ENCODE measurements at places on chromosomes 6 and 20.
A peak's percentile ranks its signal among the peaks of the same experiment; 100 is the strongest.

DNA sequence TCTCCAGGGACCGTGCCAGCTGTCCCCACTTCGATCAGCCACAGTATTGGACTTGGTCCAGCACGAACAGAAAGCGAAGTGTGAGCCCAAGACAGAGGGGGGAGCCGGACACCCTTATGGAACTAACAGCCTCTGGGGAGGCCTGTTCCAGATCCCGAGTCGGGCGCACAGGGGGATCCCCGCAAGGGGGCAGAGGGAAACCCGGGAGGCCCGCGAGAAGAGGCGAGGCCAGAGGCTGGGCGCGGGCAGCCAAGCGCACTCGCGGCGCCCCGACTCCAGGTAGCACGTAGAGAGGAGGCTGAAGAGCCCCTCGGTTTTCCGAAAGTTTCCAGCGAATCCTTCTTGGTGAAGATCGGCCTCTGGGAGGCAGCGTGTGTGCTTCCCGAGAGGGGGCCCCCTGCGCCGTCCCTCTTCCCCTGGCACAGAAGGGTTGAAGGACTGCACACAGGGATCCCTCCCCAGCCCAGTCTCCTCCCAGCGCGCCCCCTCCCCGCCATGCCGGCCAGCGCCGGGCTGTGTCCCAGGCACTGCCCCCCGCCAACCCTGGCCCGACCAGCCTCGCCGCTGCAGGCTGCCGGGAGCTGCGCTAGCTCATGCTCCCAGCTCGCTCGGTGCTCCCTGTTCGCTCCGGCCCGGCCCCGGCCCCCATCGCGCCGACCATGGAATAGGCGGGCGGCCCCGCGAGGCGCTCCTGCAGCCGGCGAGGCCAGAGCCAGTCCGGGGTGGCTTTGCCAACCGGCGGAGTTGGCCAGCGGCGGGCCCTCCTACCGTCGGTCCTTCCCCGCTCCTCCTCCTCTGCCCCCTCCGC is 577 bp upstream of the SLC24A3 start:
- no peak for DNase-seq

DNA sequence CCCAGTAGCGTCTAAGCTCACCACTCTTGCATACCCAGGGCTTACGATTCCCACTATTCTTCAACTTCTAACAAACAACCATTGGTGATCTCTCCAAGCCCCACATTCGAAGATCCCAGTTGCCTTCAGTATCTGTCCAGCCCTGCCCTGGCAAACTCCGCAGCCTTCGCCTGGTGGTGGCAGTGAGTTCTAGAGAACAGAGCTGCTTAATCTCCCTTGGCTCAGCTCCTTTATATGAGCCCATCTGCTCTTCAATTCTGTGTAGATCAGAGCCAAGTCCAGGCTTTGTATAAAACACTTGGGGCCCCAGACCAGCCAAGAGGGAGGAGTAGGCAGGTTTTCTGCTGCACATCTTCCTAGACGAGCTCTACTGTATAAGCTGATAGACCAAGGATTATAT is 193.3 kb downstream of the PHACTR1 start:
- no peak for DNase-seq

DNA sequence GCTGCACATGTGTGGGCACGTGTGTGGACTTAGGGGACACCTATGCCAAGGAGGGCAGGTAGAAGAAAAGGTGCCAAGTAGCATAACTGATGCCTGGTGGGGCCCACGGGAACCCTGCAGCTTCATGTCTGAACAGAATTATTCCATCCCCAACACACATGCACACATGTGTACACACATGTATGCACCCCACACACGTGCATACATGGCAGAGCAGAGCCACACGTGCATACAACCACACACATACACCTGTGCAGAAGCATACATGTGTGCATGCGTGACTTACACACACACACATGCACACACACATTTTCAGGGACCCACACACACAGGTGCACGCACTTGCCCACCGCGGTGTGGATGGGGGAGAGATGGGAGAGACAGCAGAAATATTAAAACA is 51.7 kb upstream of the CHRNA4 start:
- no peak for DNase-seq

DNA sequence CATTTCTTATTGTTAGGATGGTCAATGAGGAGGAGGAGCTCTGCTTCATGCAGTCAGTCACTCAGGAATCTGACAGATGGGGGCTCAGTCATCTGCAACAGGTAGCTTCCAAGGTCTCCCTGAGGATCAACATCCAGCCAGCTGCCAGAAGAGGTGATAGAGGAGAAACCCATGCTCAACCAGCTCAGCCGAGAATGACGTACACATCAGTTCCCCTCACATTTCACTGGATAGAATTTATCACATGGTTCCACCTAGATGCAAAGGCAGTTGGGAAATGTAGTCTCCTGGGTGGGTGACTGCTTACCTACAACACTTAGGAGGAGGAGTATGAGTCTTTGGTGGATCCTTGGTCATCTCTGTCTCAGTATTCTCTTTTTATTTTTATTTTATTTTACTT is 144.5 kb downstream of the CEBPB start:
- no peak for DNase-seq

DNA sequence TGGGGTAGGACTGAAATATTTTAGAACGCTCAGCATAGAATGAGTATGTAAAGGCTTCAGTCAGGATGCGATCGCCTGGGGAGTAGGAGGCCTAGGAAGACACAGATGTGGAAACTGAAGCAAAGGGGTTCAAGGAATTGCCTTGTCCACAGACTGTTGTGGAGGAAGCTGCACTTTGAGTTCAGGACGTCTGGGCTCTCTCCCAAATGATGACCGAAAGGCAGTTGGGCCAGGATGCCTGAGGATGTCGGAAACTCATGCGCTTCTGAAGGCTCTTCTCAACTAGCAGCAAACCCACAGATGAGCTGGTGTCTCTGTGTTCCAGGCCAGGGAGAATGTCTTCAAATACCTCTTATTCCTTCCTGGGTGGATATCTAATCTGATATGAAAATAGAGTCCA is 146.2 kb upstream of the SULF2 start:
- DNase-seq, result no peak

DNA sequence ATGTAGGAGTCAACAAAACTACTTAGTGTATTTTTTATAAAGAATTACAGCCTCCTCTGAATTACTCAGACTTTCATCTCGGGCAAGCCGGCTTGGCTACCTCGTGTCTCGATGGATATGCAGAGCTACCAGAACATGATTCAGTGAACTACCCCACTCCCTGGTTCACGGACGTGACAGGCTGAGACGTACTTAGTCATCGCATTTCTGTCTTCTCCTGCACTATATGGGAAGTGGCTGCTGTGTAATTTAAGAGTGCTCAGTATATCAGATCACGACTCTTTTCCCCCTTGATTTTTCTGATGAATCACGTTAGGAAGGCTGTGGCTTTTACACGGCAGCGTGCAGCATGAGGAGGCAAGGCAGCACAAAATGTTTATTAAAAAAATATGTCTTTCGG is 302.7 kb upstream of the ZFP64 start:
- DNase-seq, result peak; percentile 32

GRCh38 chr6:84769306-84769705 is 4.9 kb upstream of the TBX18 start:
- no peak for DNase-seq

- DNase-seq, result no peak
These were observed 54.4 kb downstream of the FAM184A start for GRCh38 chr6:119024111-119024510.

DNA sequence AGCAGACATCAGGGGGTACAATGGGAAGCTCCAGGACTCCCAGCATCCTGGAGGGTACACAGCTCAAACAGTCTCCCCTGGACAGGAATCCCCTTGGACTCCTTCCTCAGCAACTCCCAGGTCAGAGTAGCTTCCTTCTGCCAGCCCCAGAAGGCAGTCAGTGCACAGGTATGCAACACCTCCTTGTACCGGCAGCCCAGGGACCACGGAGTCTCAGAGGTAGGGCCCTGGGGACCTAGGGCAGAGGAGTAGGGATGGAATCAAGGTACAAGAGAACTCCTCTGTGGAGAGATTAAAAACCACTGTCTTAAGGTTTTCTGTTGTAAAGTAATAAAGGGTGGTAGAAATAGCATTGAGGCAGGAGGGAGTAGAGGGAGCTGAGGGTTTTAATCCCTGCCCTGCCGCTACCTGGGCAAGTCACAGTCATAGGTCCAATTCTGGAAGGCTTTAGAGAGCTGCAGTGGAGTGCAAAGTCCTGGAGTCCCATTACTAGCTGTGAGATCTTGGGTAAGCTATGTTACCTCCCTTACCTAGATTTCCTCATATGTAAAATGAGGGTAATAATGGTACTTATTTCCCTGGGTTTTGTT is 7.5 kb downstream of the TP53TG5 start:
- DNase-seq, result no peak

- DNase-seq, result no peak
These were observed 5.1 kb upstream of the DEF6 start for GRCh38 chr6:35292494-35292893.

DNA sequence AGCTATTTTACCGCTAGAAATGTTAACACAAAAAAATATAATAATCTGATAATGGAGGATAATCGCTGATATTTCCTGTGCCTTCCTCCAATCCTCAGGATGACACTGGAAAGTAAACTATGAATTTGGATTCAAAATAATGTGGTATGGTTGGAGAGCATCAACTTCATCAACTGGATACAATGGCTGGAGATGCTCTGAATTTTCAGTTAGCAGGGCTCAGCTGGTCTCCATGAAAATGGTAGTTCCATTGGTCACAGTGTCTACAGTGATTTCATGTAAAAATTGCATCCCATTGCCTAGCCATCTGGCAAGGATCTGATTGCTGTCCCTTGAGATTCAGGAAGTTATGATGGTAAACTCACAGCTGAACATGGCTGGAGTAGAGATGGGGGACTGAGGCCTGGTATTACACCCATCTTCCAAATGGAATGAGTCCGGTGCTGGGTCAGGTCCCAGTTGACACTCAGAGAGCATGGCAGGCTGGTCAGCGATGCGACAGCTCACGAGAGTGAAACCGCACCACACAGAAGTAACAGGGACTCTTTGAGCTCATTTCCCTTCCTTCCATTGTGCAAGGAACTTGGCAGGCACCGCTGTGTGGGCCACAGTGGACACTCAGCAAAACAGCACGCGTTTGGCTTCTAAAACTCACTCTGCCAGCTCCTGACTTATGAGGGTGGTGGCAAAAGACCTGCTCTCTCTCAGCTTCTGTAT is 142.4 kb upstream of the TNFAIP3 start:
- no peak for DNase-seq

DNA sequence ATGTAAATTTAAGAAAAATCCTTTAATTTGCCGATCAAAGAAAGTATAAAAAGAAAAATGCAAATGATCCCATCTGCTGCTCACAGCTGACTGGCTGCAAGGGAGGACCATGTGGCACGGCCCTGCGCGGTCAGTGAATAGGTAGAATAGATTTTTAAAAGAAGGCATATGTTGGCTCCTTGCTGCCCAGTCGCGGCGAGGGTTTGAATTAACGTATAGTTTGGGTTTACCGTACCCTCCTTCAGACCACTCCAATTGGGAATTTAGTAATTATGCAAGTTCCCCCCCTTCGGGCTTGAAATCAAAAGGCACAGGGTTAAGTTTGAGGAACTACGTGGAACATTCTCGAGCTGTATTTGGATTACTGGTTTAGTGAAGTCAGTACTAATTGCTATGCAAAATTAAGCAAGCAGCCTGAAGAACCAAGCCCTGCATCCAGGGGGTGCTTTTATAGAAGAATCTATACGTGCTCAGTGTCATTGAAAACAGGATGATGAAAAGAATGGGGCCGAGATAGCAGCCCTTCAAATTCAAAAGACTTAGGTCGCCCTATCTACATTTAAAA is 1.1 kb upstream of the BEND3 start:
- DNase-seq, result no peak

GRCh38 chr6:74311431-74311830 is 615.4 kb downstream of the CD109 start:
- DNase-seq, result no peak

GRCh38 chr6:48067886-48068277 is 43.1 kb downstream of the PTCHD4 start:
- no peak for DNase-seq

DNA sequence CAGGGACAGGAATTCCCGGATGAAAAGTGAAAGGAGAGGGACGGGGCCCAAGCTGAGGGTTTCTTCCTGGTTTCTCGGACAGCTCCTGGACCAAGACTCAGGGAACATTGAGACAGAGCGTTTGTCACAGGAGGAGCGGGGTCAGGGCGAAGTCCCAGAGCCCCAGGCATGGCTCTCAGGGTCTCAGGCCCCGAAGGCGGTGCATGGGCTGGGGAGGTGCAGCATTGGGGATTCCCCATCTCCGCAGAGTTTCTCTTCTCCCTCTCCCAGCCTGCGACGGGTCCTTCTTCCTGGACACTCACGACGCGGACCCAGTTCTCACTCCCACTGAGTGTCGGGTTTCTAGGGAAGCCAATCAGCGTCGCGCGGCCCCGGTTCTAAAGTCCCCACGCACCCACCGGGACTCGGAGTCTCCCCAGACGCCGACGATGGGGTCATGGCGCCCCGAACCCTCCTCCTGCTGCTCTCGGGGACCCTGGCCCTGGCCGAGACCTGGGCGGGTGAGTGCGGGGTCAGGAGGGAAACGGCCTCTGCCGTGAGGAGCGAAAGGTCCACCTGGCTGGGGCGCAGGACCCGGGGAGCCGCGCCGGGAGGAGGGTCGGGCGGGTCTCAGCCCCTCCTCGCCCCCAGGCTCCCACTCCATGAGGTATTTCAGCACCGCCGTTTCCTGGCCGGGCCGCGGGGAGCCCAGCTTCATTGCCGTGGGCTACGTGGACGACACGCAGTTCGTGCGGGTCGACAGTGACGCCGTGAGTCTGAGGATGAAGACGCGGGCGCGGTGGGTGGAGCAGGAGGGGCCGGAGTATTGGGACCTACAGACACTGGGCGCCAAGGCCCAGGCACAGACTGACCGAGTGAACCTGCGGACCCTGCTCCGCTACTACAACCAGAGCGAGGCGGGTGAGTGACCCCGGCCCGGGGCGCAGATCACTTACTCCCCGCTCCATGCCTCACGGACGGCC is 54.6 kb upstream of the POLR1H start:
- DNase-seq, result no peak

DNA sequence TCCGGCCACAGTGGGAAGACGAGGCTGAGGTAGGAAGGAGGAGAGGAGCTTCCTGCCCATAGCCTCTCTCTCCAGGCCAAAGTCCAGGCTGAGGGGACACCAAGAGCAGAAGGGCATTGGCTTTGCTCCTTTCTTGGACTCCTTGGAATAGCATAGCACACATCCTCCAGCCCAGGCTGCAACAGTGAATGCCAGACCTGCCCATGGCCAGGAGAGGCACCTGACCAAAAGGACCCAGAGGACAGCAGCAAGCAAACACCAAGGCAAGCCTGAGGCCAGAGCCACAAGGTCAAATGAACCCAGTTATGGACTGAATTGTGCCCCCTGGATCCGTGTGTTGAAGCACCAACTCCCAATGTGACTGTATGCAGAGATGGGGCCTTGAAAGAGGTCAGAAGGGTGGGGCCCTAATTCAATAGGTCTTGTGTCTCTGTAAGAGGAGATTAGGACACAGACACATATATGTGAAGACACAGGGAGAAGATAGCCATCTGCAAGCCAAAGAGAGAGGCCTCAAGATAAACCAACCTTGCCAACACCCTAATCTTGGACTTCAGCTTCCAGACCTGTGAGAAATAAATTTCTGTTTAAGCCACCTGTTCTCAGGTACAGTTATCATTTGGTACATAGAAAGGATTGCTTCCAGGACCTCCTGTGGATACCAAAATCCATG is 126.5 kb upstream of the NXT1 start:
- DNase-seq, result no peak

Data from keratinocyte (primary cell).